ENCODE measurements at places on chromosomes 3 and 15.

DNA sequence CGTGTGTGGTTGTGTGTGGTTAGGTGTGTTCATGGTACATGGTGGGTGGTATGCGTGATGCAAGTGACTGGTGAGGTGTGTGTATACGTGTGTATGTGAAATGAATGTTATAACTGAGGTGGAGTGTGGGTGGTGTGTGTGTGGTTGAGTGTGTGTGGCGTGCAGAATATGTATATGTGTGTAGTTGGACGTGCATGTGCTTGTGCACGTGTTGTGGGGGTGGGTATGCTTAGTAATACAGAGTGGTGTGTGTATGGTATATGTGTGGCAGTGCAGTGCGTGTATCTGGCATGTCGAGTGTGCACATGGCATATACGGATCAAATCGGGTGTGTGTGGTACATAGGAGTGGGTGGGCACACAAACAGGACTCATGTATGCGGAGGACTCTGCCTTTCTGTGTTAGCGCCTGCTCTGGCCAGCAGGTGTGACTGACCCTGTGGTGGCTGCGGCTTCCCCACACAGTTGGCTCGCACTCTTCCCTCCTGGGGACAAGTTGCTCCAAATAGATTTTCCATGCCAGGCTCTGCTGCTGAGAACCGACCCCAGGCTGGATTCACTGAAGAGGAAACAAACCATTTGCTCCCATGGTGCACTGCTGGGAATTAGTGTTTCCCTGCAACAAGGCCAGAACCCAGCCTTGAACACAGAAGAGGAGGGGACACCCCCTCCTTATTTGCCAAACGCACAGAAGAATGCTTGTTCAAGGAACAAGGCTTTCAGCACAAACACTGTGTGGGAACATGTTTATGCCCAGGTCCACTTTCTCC, 1.2 kb upstream of the C3orf70 start:
- H3K4me1 ChIP-seq = peaks cover 17% of the 10 kb centered on the region
- peaks cover 65% of the 10 kb centered on the region for H3K27me3 ChIP-seq
- H3K27ac ChIP-seq = no peak overlapping the region
- no peak overlapping the region for H3K4me3 ChIP-seq
- no peak for DNase-seq
- H3K36me3 ChIP-seq = no peaks in the 10 kb centered on the region

- peaks cover 31% of the 10 kb centered on the region for H3K4me1 ChIP-seq
- peak; percentile 18 for DNase-seq
- no peak overlapping the region for H3K4me3 ChIP-seq
- no peaks in the 10 kb centered on the region for H3K36me3 ChIP-seq
- H3K27ac ChIP-seq = no peak overlapping the region
Measured at GRCh38 chr3:45567730-45568172, 26.8 kb upstream of the LIMD1 start.

- H3K36me3 ChIP-seq = no peaks in the 10 kb centered on the region
- DNase-seq = no peak
- H3K27ac ChIP-seq = no peak overlapping the region
- no peaks in the 10 kb centered on the region for H3K4me1 ChIP-seq
- H3K4me3 ChIP-seq = no peak overlapping the region
- H3K27me3 ChIP-seq = no peaks in the 10 kb centered on the region
Measured at GRCh38 chr15:20358066-20358778, 183.4 kb downstream of the GOLGA6L6 start.

DNA sequence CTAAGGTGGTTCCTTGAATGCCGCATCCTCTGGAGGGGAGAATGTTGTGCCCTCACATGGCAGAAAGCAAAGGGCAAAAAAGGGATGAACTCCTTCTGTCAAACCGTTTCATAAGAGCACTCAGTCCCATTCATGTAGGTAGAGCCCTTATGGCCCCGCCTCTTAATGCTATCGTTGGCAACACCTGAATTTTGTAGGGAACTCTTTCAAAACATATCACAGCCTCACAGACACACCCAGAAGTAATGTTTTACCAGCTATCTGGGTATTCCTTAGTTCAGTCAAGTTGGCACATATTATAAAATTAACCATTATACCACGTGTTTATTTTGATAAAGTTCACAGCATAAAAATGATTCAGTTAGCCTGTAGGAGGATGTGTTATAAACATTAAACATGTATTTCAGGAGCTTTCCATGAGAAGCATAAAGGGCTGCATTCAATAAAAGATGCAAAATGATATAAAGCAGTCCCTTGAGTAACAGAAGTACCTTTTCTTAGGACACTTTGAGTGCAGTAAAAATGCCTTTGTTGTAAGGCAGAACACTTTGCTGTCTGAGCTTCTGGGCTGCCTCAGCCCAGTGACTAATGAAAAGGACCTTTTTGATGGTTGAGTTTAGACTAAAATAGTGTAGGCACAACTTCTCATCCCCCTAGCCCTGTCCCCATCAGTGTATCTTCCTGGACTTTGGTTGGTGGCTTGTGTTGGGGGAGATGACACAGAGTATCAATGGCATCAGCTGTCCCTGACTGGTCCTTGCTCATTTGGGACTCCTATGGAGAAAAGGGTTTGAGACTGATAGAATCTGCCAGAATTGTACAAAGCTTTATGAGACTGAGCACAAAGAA, 263.5 kb upstream of the TPRG1 start:
- no peaks in the 10 kb centered on the region for H3K27me3 ChIP-seq
- H3K36me3 ChIP-seq = no peaks in the 10 kb centered on the region
- no peak overlapping the region for H3K4me3 ChIP-seq
- DNase-seq = no peak
- no peak overlapping the region for H3K27ac ChIP-seq

- H3K36me3 ChIP-seq = no peaks in the 10 kb centered on the region
- H3K4me1 ChIP-seq = no peaks in the 10 kb centered on the region
- DNase-seq = no peak
- H3K27me3 ChIP-seq = no peaks in the 10 kb centered on the region
- H3K27ac ChIP-seq = no peak overlapping the region
Measured at GRCh38 chr3:77053795-77054194, 13.9 kb downstream of the ROBO2 start.

GRCh38 chr3:55511895-55512570, 24.9 kb upstream of the WNT5A start:
- no peak overlapping the region for H3K4me3 ChIP-seq
- H3K36me3 ChIP-seq = no peaks in the 10 kb centered on the region
- peaks cover 9% of the 10 kb centered on the region for H3K27me3 ChIP-seq
- H3K4me1 ChIP-seq = no peaks in the 10 kb centered on the region
- H3K27ac ChIP-seq = no peak overlapping the region

- H3K27me3 ChIP-seq = no peaks in the 10 kb centered on the region
- no peak overlapping the region for H3K4me3 ChIP-seq
- peaks cover 25% of the 10 kb centered on the region for H3K4me1 ChIP-seq
- peaks cover 4% of the 10 kb centered on the region for H3K36me3 ChIP-seq
Measured at GRCh38 chr3:136950623-136951022, 7.2 kb upstream of the IL20RB start.

DNA sequence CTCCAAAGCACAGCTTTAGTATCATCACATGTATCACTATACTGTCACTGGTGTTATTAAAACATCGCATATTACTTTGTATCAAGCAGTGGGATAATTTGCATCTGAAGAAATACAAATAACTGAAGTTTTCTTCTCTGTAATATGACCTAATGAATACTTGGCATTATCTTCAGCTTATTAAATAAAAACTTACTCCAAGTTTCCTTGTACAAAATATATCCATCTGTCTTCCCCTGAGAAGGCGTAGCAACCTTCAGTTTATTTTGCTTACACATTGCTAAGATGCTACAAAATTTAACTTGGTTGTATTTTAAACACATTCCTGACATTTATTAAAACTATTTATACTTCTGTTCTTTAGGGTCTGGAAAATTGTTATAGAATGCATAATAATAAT, 13.7 kb downstream of the FGF7 start:
- H3K4me3 ChIP-seq = no peak overlapping the region
- no peak overlapping the region for H3K27ac ChIP-seq
- no peaks in the 10 kb centered on the region for H3K27me3 ChIP-seq
- DNase-seq = no peak
- H3K36me3 ChIP-seq = no peaks in the 10 kb centered on the region

- H3K4me3 ChIP-seq = no peak overlapping the region
- peaks cover 13% of the 10 kb centered on the region for H3K4me1 ChIP-seq
- DNase-seq = no peak
- H3K27me3 ChIP-seq = no peaks in the 10 kb centered on the region
- H3K27ac ChIP-seq = no peak overlapping the region
Measured at GRCh38 chr15:92627014-92627413, 28.6 kb downstream of the FAM174B start.

DNA sequence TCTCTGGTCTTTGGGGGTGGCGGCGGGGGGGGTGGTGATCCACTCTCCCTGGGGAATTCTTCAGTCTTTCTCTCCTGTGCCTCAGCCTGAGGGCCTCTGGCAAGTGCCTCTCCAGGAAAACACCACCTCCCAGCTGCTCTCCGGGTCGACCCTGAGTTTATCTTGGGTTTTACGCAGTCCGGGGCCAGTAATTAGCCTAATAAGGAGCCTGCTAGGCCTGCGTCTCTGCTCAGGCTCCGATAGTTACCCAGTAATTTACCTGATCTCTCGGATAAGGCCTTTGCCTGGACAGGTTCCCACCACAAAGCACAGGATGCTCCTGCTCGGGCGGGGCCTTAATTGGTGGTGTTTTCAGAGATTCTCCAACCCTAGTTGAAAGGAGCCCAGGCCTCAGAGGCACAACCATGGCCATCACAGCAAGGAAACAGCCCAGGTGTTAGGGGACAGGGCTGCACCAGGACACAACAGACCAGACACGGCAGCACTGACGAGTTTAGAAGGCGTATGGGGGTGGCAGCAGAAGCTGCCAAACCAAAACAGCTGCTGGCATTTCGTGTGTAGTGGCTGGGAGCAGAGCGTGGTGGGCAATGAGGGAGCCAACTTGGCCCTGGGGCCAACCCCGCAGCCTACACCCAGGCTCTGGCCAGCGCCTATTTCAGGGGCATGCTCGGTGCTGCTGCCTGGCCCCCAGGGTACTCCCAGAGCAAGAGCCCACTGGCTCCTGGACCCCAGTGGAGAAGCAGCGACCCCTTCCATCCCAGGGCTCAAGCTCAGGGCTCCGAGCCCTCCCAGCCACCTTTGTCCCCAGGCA, 71.4 kb downstream of the KLF13 start:
- H3K27ac ChIP-seq = no peak overlapping the region
- no peaks in the 10 kb centered on the region for H3K36me3 ChIP-seq
- H3K4me3 ChIP-seq = no peak overlapping the region
- DNase-seq = no peak

DNA sequence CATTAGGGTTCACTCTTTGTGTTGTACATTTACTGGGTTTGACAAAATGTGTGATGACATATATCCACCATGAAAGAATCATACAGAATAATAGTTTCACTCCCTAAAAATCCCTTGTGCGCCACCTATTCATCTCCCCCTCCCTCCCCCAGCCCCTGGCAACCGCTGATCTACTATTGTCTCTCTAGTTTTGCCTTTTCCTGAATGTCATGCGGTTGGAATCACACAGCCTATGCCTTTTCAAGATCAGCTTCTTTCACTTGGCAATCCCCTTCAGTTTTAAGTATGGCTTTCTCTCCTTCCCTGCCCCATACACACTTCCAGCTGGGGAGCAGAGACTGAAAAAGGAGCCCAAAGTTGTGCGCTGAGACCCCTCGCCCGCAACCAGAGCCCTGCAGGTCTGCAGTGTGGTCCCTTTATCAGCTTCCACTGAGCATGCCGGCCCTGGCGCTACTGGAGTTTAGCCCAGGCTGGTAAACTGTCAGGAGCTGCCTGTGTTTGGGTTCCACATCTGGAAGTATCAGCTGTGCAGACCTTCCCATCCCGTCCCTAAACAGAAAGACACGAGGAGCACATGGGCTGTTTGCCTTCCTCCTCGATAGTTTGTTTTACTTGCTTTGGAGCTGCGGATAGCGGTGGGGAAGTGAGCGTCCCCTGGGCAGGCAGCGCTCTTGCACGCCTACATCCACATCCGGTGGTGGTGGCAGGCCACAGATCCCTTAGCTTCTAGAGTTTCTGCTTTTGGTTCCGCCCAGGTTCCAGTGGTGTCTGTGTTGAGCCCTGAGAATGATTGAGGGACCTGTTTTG, 12.3 kb downstream of the BOC start:
- peak; percentile 82 for DNase-seq
- H3K4me3 ChIP-seq = no peak overlapping the region
- no peak overlapping the region for H3K27ac ChIP-seq
- H3K36me3 ChIP-seq = no peaks in the 10 kb centered on the region

DNA sequence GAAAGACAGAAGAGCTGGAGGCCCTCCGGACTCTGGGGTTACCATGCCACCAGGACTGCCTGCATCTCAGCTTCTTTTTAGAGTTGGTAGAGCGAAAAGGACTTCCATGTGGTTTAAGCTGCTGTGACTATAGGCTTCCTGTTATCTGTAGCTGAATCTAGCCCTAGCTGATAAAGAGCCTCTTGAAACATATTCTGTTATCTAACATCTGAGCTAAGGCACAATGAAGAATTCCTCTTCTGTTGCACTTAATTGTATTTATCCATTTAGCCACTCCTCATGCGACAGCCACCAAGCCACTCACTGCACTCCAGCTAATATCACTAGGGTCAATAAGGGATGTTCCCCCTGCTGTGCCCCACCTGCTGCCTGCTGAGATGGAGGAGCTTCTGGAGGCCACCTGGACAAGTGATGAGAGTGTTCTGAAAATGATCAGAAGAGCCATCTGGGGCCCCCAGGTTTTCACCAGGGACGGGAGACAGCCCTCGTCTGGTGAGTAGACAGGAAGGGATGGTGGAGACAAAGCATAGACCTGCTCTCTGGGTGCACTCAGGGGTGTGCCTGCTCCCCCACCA, 94.6 kb upstream of the PLXNA1 start:
- H3K27ac ChIP-seq = no peak overlapping the region
- no peak overlapping the region for H3K4me3 ChIP-seq
- peaks cover 21% of the 10 kb centered on the region for H3K27me3 ChIP-seq
- DNase-seq = no peak

GRCh38 chr3:179702271-179702947, 49.6 kb downstream of the USP13 start:
- no peak overlapping the region for H3K4me3 ChIP-seq
- H3K27me3 ChIP-seq = no peaks in the 10 kb centered on the region
- no peaks in the 10 kb centered on the region for H3K4me1 ChIP-seq

GRCh38 chr3:156448300-156448699, 106.6 kb downstream of the SSR3 start:
- no peak overlapping the region for H3K4me3 ChIP-seq
- H3K27ac ChIP-seq = no peak overlapping the region
- no peaks in the 10 kb centered on the region for H3K4me1 ChIP-seq
- DNase-seq = peak; percentile 66
- no peaks in the 10 kb centered on the region for H3K36me3 ChIP-seq

GRCh38 chr15:98543237-98543636, 105.1 kb upstream of the IGF1R start:
- DNase-seq = no peak
- H3K27ac ChIP-seq = no peak overlapping the region
- no peaks in the 10 kb centered on the region for H3K36me3 ChIP-seq
- peaks cover 13% of the 10 kb centered on the region for H3K4me1 ChIP-seq
- no peak overlapping the region for H3K4me3 ChIP-seq
